Stimulated activated naive CD4-positive, alpha-beta T cell (primary cell): ENCODE measurements at places on chromosomes 16 and 17.

DNA sequence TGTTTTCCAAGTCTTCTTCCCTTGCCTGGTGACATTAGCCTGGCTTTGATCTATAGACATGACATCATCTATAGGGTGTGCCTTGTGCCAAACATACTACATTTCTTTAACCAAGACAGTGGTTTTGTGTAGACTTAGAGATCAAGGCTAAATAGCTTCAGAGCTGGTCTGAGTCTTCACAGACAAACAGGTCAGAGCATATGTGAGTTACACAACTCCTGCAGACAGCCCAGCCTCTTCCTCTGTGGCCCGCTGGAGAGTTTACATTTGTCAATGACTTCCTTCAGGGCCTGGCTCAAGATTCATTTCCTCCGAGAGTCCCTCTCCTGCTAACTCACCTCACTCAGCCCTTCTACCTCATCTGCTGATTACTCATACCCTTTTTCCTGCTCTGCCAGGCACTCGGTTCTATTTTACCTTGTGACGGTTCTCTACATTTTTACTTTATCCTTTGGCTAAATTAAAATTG lies 73.1 kb upstream of the TANC2 start:
- DNase-seq, result no peak

DNA sequence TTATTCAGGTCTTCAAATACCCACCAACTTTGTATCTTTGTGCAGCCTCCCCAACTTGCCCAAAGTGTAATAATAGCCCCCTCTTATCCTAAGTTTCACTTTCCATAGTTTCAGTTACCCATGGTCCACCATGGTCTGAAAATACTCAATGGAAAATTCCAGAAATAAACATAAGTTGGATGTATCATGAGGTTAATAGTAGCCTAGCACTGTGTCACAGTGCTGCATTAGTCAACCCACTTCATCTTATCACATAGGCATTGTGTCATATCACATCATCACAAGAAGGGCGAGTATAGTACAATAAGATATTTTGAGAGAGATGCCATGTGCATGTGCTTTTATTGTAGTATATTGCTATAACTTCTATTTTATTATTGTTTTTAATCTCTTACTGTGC lies 21.9 kb downstream of the OMG start:
- DNase-seq, result no peak

GRCh38 chr16:29820271-29820701 lies at the start of gene MVP:
MVP (plus strand) TSS chr16:29820462; CDS start chr16:29830550, 10,088 bp downstream.
- DNase-seq, result peak; percentile 28

GRCh38 chr17:10349403-10349802 lies 23.4 kb downstream of the MYH13 start:
- no peak for DNase-seq

GRCh38 chr17:28986714-28987655 lies 18.8 kb downstream of the SEZ6 start:
- no peak for DNase-seq

- no peak for DNase-seq
Measured at GRCh38 chr16:81581107-81581506, 136.5 kb downstream of the CMIP start.

GRCh38 chr17:78532311-78532710 lies 44.9 kb downstream of the DNAH17 start:
- no peak for DNase-seq

DNA sequence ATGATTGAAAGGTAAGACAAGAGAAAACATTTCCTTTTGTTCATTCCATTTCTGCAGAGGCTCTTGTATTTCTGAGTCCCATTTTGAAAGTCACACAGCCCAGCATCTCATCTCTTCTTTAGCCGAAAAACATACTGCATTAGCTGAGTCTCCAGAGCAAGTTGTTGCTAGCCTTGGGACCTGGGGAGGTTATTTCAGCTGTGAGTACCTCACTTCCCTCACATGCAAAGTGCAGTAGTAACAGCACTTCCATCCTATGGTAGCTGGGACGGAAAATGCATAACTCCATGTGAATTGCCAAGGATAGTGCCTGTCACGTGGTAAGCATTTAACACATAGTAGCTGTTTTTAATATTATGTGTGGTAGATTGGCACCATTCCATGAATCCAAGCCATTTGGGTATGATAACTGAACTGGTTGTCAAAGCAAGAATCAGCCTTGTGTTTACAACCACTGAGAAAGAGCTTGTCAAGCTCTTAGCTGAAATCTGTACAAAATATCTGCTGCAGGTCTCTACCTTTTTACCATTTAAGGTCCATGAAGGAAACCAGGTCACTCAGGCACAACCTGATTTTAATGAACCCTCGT lies 345.7 kb downstream of the CDH13 start:
- no peak for DNase-seq

- no peak for DNase-seq
Measured at GRCh38 chr17:52191491-52191890, 33.0 kb upstream of the CA10 start.
